Esophagus muscularis mucosa (tissue), 4 donors: ENCODE measurements at places on chromosomes 11 and 22. TPM values are rescaled to one million over a fixed set of nuclear protein-coding genes. Genes with fewer than 3 reads are reported as not detected.
A peak's percentile ranks its signal among the peaks of the same experiment; 100 is the strongest.

The MUC5AC gene
- total RNA-seq: under 0.01 TPM

The OR56B4 gene
- not detected for total RNA-seq

The KRTAP5-10 gene
- total RNA-seq: not detected

- H3K27me3 ChIP-seq: no peaks in the 10 kb centered on the region
- peaks cover 19% of the 10 kb centered on the region for H3K36me3 ChIP-seq
- H3K4me3 ChIP-seq: no peak overlapping the region
- no peak for DNase-seq
- H3K4me1 ChIP-seq: peaks cover 29% of the 10 kb centered on the region
- H3K27ac ChIP-seq: no peak overlapping the region
These were observed 7.6 kb downstream of the KLHL35 start for GRCh38 chr11:75425422-75425821.

DNA sequence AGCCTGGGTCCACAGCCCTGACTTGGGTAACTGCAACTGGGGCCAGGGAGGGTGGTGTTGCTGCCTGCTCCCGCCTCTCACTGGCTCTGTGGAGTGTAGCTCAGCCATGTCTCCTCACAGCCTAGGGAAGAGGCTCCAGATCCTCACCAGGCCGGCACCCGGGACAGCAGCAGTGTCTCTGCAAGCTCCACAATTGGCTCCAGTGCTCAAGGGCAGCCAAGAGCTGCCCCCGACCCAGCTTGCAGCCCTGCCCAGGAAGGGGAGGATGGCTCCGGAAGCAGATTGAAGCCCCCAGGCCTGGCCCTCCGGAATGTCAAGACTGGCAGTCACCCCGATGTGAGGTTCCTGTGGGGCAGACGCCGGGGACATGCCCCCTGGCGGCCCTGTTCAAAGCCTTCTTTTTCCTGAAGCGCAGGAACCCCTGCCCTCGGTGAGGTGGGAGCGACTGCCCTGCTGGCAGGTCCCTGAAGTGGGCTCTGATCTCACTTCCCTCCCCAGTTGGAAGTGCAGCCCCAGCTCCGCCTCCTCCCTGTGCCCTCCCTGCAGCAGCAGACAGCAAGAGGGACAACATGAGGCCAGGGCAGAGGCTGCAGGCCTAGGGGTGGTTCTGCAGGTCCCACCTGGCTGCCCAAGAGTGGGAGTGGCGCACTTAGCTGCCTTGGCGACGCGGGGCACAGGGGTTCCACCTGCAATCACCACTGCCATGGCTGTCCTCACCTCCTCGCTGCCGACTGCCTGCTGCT, 816.2 kb upstream of the LUZP2 start:
- H3K27ac ChIP-seq: no peak overlapping the region
- no peak for DNase-seq
- H3K27me3 ChIP-seq: no peaks in the 10 kb centered on the region
- no peak overlapping the region for H3K4me3 ChIP-seq

GRCh38 chr11:134014511-134014910, 54.4 kb upstream of the JAM3 start:
- no peak overlapping the region for H3K27ac ChIP-seq
- no peak for DNase-seq
- no peaks in the 10 kb centered on the region for H3K36me3 ChIP-seq

GRCh38 chr22:48147404-48147803, 1385.0 kb downstream of the TBC1D22A start:
- no peak overlapping the region for H3K27ac ChIP-seq
- no peaks in the 10 kb centered on the region for H3K4me1 ChIP-seq
- DNase-seq: no peak

DNA sequence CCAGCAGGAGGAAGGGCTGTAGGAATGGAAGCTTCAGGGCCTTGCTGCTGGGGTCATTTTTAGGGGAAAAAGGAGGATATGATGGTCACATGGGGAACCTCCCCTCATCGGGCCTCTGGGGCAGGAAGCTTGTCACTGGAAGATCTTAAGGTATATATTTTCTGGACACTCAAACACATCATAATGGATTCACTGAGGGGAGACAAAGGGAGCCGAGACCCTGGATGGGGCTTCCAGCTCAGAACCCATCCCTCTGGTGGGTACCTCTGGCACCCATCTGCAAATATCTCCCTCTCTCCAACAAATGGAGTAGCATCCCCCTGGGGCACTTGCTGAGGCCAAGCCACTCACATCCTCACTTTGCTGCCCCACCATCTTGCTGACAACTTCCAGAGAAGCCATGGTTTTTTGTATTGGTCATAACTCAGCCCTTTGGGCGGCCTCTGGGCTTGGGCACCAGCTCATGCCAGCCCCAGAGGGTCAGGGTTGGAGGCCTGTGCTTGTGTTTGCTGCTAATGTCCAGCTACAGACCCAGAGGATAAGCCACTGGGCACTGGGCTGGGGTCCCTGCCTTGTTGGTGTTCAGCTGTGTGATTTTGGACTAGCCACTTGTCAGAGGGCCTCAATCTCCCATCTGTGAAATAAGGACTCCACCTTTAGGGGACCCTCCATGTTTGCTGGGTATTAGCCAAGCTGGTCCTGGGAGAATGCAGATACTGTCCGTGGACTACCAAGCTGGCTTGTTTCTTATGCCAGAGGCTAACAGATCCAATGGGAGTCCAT, 14.1 kb downstream of the IL10RA start:
- H3K4me3 ChIP-seq: no peak overlapping the region
- peaks cover 7% of the 10 kb centered on the region for H3K4me1 ChIP-seq
- no peak for DNase-seq

GRCh38 chr22:38843201-38843656, 599 bp downstream of the NPTXR start:
- H3K4me3 ChIP-seq: peak overlapping the region; percentile 62
- H3K27me3 ChIP-seq: no peaks in the 10 kb centered on the region
- peaks cover 30% of the 10 kb centered on the region for H3K4me1 ChIP-seq
- H3K27ac ChIP-seq: peak overlapping the region; percentile 81
- no peaks in the 10 kb centered on the region for H3K36me3 ChIP-seq

GRCh38 chr22:49025791-49026493, 801.7 kb downstream of the BRD1 start:
- H3K4me1 ChIP-seq: no peaks in the 10 kb centered on the region
- H3K27ac ChIP-seq: no peak overlapping the region
- H3K27me3 ChIP-seq: no peaks in the 10 kb centered on the region
- H3K4me3 ChIP-seq: no peak overlapping the region
- H3K36me3 ChIP-seq: no peaks in the 10 kb centered on the region

GRCh38 chr11:515131-515530, 8.1 kb upstream of the RNH1 start:
- H3K27ac ChIP-seq: no peak overlapping the region
- H3K4me3 ChIP-seq: no peak overlapping the region
- peaks cover 24% of the 10 kb centered on the region for H3K36me3 ChIP-seq
- H3K4me1 ChIP-seq: peaks cover 13% of the 10 kb centered on the region
- DNase-seq: no peak

DNA sequence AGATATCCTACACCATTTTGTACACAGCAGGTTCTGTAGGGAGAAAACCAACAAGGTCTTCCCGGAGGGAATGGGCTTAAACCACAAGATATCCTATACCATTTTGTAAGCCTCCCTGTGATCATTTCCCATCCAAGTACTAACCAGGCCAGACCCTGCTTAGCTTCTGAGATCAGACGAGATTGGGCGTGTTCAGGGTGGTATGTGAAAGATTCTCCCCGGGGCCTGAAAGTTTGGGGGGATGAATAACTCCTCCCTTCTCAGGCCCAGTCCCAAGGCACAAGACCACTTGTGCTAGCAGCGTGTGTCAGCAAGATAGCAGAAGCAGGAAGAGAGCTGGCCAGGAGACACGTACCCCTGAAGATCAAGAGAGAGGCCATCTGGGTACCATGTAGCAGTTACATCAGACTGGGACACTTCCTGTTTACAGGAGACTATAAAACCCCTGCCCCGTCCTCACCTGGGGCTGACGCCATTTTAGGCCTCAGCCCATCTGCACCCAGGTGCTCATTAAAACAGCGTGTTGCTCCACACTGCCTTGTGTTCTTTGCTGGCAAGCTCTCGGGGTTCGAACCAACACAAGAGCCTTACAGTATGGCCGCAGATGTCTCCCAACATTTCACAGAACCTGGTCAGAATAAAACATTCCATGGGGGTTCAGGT, 17.3 kb downstream of the MIF start:
- no peaks in the 10 kb centered on the region for H3K36me3 ChIP-seq
- no peak for DNase-seq
- H3K4me1 ChIP-seq: peaks cover 18% of the 10 kb centered on the region
- no peak overlapping the region for H3K27ac ChIP-seq
- no peaks in the 10 kb centered on the region for H3K27me3 ChIP-seq
- H3K4me3 ChIP-seq: no peak overlapping the region
